ENCODE measurements at places on chromosomes 7 and 10.

DNA sequence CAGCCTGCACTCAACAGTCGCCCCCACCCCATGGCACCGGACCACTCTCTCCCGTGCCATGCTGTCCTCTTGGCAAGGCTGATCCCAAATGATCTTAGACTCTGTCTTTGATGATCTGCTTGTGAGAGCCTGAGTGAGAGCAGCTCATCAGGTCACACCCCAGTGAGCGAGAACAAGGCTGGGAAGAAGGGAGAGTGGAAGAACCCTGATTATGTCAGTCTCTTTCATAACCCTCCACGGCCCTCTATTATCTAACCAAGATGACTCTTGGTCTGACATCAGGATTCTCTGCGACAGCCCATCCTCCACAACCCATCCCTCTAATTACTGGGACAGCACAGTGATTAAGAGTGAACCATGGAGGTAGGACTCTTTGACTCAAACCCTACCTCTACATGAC lies 53.1 kb upstream of the C7orf33 start:
- no peak for DNase-seq

GRCh38 chr7:142352543-142352942 lies 94.7 kb upstream of the PRSS58 start:
- no peak for DNase-seq

GRCh38 chr10:34696423-34696822 lies 118.7 kb downstream of the PARD3 start:
- DNase-seq, result no peak

DNA sequence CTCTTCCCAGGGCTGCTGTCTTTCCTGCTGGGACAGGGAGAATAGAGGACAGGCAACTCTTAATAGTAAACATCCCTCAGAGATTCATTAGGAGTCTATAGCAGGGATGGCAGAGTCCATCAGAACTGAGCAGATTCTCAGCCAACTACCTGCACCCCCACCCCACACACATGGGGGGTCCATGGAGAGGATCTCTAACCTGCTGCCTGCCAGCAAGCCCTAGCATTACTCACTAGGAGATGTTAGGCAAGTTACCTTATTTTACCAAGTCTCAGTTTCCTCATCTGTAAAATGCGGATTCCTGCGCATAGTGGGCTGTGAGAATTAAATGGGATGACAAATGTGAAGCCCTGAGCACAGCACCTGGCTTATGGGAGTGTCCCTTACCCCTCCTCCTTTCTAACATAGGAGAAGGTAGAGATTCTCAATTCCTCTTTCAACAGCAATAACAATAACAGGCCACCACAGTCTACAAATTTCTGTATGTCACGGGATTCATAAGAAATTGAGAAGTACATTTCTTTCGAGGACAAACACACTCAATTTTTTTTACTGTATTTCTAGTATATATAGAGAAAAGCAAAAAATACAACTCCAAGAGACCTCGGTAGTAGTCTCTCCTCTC lies 23.8 kb upstream of the WDR11 start:
- DNase-seq, result no peak

DNA sequence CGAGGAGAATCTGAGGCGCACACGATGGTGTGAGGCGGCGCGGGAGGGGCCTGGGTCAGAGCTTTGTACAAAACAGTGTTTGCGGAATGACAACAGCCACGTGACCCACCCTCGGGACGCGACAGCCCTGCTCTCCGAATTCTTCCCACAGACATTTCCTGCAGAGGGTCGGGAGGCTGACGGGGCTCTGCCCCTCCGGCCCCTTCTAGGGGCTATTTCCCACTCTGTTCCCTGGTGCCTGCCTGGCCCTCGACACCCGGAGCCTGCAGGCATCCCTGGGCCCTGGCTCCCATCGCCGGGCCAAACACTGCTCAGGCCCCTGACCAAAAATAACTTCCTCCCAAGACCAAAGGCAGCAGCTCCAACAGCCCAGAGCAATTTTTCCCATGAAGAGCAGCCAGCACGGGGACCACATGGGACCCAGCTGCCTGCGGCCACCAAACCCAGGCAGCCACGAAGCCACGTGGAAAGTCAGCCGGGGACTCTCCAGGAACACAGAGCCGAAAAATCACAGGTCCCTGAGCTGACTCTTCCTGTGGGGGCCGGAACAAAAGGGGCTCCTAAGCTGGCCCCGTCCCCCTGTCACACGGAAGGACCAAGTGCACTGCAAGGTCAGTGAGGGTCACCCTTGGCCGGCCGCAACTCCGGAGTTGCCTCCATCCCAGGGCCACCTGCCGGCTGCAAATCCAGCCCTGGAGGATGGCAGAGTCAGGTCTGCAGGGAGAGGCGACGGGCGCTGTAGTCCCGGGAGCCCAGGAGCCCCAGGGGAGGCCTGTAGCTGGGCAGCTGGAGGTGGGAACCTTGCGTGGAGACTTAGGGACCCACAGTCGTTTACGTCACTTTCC lies 42.0 kb downstream of the PAPOLB start:
- DNase-seq, result no peak

GRCh38 chr10:11063856-11064255 lies 46.2 kb downstream of the CELF2 start:
- DNase-seq, result no peak
